ENCODE measurements at places on chromosomes 4 and X.

GRCh38 chr4:122536001-122536400 is 79.5 kb upstream of the IL2 start:
- DNase-seq: no peak
- no peaks in the 10 kb centered on the region for H3K36me3 ChIP-seq
- H3K27me3 ChIP-seq: no peaks in the 10 kb centered on the region
- peaks cover 28% of the 10 kb centered on the region for H3K4me1 ChIP-seq
- no peak overlapping the region for H3K27ac ChIP-seq
- no peak overlapping the region for H3K4me3 ChIP-seq

DNA sequence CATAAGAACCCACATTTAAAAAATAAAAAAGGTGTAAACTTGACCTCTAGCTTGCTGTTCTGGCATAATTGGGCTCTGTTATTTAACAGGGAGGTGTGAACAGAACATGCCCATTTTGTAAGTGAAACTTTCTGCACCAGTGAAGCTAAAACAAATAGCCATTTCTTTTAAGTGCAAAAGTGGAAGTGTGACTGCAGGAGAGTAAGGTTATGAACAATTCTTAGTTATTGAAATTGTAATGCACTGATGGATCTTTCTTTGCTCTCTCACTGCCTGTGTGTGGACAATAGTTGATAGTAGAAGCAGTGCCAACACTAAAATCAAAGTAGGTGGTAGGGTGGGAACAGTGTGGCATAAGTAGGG is 12.6 kb downstream of the P2RY10 start:
- no peak for DNase-seq
- no peak overlapping the region for H3K4me3 ChIP-seq
- H3K4me1 ChIP-seq: peaks cover 62% of the 10 kb centered on the region
- H3K27me3 ChIP-seq: no peaks in the 10 kb centered on the region

DNA sequence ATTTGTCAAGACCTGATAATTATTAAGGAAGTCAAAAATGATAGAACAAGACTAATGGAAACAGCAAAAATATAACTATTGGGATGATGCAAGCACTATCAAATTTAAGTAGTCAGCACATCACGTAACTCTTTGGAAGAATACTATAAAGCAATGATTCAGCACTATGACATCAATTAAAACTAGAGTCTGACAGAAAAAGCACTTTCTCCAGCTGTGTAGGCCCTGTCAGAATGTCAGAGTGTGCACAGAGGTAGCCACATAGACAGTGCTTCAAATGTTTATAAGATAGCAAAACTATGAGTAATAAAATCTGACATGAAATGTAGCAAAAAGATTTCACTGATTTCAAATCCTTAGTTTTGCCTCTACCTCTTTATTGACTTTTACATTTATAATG is 1226.6 kb upstream of the ADGRL3 start:
- H3K27me3 ChIP-seq: no peaks in the 10 kb centered on the region
- H3K4me1 ChIP-seq: no peaks in the 10 kb centered on the region
- no peak overlapping the region for H3K27ac ChIP-seq
- H3K36me3 ChIP-seq: no peaks in the 10 kb centered on the region
- H3K4me3 ChIP-seq: no peak overlapping the region

- H3K27me3 ChIP-seq: peaks cover 27% of the 10 kb centered on the region
- peaks cover 16% of the 10 kb centered on the region for H3K4me1 ChIP-seq
- DNase-seq: no peak
Measured at GRCh38 chrX:68833855-68834331, 5.1 kb downstream of the EFNB1 start.

GRCh38 chrX:111504941-111505340 is 6.5 kb upstream of the SERTM2 start:
- no peak overlapping the region for H3K4me3 ChIP-seq
- H3K27ac ChIP-seq: no peak overlapping the region
- H3K27me3 ChIP-seq: no peaks in the 10 kb centered on the region
- H3K36me3 ChIP-seq: no peaks in the 10 kb centered on the region

DNA sequence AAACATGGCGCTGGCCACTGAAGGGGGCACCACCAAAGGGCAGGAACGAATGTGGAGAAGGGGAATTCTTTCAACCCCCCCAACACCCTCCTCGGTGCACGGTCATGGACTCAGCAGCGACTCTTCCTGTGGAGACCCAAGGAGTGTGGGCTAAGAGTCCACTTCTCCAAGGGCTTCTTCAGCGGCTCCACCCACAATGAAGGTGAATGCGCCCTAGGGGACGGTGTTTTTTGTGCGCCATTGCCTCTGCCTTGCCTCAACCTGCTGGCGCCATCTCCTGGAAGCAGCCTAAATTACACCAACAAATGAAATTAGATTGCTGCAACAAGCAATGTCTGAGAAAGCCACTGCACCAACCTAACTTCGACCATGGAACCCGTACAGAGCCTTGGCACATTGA is 169.2 kb upstream of the MAGEB18 start:
- no peak overlapping the region for H3K27ac ChIP-seq
- no peak for DNase-seq
- no peak overlapping the region for H3K4me3 ChIP-seq

DNA sequence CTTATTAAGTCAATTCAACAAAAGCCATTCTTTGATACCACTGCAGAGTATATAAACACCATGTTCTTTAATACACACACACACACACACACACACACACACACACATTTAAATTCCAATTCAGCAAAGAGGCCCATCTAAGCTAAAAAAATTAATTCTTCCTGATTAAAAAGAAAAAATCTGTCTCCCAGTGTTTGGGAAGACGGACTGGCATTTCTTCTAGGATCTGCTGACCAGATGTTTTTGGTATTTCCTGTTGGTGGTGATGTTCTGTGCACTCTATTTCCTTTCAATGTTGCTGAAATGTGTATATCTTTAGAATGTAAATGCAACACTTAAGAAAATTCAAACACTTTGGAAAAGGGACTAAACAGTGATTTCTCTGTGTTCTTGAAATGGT is 243.8 kb downstream of the THOC2 start:
- DNase-seq: no peak
- H3K4me1 ChIP-seq: no peaks in the 10 kb centered on the region
- H3K27me3 ChIP-seq: peaks cover 4% of the 10 kb centered on the region
- no peak overlapping the region for H3K27ac ChIP-seq
- no peak overlapping the region for H3K4me3 ChIP-seq
- H3K36me3 ChIP-seq: no peaks in the 10 kb centered on the region

DNA sequence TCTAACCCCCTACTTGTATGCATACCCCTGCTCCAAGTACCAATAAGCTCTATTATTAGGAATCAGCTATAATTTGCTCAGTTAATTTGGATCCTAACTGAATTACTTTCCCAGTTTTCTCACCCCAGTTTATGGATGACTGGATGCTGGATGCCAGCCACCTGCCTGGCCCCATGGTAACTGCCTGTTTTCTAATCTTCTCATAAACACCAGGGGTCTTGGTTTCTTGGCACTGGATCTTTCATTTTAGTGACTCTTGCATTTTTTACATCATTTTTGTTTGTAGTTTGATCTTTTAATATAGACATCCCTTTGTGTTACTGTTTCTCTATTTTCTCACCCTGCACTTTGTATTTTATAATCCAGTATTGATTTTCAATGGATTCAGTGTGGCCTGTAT is 246.8 kb downstream of the ADGRL3 start:
- no peaks in the 10 kb centered on the region for H3K4me1 ChIP-seq
- H3K27ac ChIP-seq: no peak overlapping the region
- H3K4me3 ChIP-seq: no peak overlapping the region
- DNase-seq: no peak

Data from activated naive CD4-positive, alpha-beta T cell treated with anti-CD3 and anti-CD28 coated beads, Interleukin-2, amount 10 ng/mL, durations not matched to agents 7 days and 5 days (primary cell).